Posterior cingulate gyrus (tissue), 11 donors: ENCODE measurements at places on chromosomes 16 and 17.

DNA sequence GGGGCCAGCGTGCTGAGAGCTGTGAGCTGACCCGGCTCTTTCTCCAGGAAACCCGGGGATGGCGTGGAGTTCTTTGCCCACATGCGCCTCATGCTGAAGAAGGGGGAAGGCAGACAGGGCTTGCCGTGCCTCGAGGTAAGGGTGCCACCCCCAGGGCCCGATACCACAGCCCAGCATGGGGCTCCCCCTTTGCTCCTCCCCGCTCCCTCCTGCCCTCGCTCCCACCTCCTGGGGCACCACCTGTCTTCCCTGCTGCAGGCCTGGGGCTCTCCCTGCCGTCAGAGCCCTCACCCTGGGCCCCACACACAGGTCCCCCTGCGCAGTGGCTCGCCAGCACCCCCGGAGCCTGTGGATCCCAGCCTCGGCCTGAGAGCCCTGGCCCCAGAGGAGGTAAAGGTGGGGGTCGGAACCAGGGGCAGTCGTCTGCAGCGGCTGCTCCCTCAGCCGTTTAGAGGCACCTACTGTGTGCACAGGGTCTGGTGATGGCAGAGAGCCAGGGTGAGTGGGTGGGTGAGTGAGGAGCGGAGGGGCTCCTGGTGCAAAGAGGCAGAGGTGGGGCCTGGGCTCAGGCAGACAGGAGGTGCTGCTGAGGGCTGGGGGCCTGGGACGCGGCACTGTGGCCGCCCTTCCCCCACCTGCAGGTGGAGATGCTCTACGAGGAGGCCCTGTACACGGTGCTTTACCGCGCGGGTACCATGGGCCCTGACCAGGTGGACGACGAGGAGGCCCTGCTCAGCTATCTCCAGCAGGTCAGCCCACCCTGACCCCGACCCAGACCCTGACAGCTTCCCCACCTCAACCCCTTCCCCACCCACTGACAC is 5.6 kb downstream of the BAIAP3 start:
- no peak for DNase-seq

- peak; percentile 63 for DNase-seq
Measured at GRCh38 chr16:569445-570254, at the start of gene PIGQ. PIGQ (plus strand) TSS chr16:569968; CDS start chr16:574075, 4,107 bp downstream.

DNA sequence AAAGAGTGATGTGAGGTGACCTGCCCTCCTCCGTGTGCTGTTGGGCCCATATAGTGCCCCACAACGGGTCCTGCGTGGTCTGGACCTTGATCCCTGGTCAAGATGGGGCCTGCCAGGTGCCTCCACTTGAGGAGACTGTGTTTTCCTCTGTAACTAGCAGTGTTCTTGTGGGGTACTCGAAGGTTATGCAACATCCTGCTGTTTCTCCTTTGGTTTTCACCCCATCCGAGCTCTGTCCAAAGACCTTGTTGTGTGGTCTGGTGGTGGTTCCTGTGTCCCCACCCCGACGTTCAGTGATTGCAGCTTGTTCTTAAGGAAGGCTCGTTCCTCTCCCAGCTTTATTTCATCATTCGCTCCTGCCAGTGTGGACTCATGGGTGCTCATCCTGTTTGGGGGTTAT is 38.7 kb upstream of the ZNF750 start:
- DNase-seq, result no peak

DNA sequence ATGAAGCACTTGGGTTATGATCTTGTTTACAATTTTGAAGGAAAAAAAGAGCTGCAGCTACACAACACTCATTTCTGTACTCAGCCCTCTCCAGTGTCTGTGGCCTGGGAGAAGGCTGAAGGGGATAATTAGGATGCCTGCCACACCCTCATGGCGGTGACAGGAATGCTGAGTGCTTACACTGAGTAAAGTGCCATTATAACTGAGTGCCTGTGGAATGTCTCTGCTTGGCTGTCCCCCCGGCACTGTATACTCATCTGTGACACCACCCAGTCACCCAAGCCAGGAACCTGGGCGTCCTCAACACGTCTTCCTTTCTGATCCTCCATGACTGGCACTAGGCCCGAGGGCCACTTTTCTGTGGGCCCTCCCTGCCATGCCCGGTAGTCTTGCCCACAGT is 3.5 kb upstream of the MRPL38 start:
- no peak for DNase-seq

DNA sequence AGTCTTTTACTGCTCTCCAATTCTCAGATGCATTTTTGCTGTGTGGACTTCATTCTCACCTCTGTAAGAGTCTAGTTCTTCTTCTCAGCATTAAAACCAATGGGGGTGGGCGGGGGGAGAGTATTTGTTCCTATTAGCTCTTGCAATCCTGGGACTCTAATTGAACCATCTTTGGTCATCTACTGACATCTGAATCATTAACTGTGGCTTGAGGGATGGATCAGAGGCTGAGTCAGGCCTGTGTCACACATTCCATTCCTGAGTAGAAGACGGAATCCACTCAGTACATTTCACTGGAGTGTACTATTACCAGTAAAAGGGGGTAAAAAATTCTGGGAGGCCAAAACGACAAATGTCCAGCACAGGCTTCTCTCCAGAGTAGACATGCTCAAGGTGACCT is 12.8 kb upstream of the ZNF23 start:
- DNase-seq, result no peak

DNA sequence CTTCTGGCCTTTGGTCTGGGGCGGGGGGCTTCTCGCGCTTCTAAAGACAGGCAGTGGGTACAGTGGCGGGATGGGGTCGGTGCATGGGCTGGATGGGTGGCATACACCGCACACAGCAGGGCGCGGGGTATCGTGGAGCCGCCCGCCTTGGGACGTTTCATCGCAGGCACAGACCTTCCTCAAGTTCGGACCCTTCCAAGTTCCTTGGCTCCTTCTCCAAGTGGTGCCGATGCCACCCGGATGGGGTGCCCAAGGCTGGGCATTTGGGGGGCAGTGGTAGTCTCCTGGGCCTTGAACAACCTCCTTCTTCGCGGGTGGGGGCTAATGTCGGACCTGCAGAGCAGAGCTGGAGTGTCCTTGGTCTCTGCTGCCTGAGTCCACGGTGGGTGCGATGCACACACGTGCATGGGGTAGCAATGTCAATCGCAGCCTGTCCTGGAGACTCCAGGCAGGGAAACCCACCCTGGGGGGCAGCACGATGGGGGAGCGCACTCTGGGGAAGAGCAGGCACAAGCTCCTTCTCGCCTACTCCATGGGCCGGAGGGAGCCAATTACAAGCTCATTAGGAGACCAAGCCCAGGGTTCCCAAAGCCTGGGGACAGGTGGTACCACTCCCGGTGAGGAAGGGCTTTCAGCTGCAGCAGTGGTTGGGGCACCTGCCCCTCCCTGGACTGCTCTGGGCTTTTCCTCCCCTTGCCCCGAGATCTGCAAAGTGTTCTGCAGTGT is 686 bp upstream of the MTSS2 start:
- no peak for DNase-seq

DNA sequence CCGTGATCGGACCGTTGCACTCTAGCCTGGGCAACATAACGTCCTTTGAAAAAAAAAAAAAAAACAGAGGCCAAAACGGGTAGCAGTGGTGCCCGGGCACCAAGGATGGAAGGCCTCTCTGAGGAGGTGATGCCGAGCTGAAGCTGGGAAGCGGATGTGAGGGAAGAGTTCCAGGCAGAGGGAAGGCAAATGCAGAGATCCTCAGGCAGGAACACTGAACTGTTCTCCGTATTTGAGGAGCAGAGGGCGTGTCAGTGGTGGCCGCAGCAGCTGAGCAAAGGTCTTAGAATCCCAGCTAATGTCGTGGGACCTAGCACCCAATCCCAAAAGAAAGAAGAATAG is 656 bp upstream of the KCTD13 start:
- no peak for DNase-seq

GRCh38 chr17:45339646-45340605 is 23.1 kb upstream of the MAP3K14 start:
- peak; percentile 37 for DNase-seq

- no peak for DNase-seq
Measured at GRCh38 chr16:20871258-20871657, 28.9 kb downstream of the DCUN1D3 start.

DNA sequence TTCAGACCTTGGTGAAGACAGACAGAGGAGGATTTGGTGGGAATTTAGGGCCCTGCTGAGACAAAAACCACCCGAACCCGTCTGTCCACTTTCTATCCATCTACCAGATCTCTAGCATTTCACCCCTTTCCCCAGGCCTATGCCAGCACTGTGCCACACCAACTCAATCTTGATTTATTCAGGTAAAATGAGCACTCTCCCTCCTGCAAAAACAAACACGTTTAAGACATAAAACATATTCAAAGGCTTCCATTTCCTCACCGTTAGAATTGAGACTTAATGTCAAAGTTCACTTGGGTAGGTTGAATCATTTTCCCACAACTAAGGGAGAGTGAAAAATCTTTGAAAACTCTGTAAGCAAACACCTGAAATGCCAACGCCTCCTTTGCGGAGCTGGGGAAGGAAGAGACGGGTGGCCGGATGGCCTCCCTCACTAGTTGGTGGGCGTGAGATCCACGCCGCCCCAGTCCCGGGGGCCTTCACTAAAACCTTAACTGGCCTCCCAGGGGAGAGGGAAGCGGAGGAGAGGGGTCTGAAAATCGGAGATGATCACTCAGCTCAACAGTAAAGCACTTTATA is 862 bp downstream of the DCAKD start:
- no peak for DNase-seq

DNA sequence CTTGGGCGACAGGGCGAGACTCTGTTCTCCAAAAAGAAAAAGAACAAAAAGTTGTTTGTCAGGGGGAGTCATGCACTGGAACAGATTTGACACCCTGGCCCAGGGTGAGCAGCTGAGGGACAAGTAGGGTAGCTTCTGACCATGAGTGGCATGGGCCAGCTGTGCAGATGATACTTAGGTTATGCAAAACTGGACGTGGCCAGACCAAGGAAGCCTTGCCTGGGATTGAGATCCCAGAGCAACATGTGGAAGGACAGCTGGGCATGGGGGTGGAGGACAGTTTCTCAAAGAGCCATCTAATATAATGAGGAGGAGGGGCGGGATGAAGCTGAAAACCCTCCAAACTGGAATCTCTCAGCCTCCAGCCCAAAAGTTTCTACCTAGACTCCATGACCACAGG is 19.6 kb upstream of the SLC35B1 start:
- DNase-seq, result no peak

DNA sequence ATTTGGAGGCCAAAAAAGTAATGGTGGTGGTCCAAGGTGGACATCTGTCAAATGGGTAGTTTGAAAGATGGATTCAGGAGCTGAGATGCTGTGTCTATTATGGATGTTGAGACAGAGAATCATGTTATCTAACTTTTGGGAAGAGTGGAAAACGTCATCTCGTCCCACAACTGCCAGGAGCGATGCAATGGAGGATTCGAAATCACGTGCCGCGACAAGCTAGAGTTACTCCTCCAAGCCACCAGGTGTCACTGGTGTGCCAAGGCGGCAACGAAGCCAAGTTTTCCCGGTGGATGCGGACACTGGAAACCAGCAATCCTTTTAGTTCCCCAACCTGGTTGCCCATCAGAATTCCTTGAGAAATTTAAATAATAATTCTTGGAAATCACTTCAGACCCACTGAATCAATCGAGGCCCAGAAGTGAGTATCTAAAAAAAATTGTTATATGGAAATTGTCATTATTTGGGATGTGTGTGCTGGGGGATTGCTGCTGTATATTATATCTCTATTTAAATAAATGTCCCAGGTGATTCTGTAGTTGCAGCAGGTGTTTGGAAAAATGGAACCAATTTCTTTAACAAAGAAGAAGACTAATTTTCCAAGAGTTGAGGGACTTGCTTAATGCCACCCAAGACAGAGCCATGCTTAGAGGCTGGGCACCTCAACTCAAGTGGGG is 206.1 kb downstream of the HAPSTR1 start:
- DNase-seq, result peak; percentile 49

- no peak for DNase-seq
Measured at GRCh38 chr16:2751577-2752034, 832 bp upstream of the SRRM2 start.

DNA sequence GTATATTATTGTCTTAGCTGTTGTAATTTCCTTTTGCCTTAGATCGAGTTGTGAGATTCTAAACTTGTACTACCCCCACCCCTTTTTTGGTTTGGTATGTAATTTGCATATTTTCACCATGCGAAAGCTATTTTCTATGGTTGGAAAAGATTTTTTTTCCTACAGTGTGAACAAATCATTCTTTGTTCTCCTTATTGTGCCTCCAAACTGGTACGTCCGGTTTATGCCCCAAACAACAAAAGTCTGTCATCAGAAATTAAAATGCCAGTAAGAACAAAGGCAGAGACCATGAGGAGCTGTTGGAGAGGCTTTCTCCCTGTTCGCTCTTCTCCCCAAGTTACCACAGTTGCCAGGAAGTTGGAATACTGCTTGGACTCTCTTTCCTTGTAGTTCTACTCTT is 66.1 kb downstream of the BCAS3 start:
- no peak for DNase-seq

- peak; percentile 90 for DNase-seq
Measured at GRCh38 chr16:8867216-8867931, 1.4 kb downstream of the CARHSP1 start.

- DNase-seq, result no peak
Measured at GRCh38 chr17:49472527-49472926, 22.6 kb upstream of the NGFR start.
